Activated T-cell treated with anti-CD3 and anti-CD28 coated beads, Interleukin-2, amount 50 U/mL, for 72 hours (primary cell): ENCODE measurements at places on chromosomes 1 and 21.
A peak's percentile ranks its signal among the peaks of the same experiment; 100 is the strongest.

- no peak for DNase-seq
These were observed 748.6 kb upstream of the ADGRL2 start for GRCh38 chr1:81052162-81052561.

DNA sequence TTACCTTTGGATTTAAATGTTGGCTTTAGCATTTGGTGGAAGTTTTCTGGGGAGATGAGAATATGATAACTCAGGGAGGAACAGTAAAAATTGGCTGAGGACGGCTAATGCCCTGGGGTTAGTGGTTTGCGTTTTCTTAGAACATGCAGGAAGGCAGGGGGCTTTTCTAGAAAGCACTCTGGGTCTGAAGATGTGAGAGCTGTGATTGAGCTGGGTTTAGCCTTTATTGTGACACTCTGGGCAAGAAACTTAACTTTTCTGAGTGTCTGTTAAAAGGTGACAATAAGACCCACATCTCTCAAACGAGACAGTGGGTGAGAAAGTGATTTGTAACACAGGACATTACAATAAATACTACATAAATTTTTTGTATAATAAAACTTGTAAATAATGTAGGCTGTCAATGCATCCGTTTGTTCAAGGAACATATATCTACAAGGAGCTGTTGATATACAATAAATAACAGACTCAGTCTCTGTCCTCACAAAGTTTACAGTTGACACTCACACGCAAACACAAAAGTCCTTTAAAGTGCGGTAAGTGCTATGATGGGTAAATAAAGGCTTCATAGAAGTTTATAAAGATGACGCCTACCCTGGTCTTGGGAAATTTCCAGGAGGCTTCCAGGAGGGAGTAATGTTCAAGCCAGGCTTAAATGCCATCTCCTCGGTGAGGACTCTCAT lies 49.5 kb upstream of the MRPS6 start:
- DNase-seq: no peak

DNA sequence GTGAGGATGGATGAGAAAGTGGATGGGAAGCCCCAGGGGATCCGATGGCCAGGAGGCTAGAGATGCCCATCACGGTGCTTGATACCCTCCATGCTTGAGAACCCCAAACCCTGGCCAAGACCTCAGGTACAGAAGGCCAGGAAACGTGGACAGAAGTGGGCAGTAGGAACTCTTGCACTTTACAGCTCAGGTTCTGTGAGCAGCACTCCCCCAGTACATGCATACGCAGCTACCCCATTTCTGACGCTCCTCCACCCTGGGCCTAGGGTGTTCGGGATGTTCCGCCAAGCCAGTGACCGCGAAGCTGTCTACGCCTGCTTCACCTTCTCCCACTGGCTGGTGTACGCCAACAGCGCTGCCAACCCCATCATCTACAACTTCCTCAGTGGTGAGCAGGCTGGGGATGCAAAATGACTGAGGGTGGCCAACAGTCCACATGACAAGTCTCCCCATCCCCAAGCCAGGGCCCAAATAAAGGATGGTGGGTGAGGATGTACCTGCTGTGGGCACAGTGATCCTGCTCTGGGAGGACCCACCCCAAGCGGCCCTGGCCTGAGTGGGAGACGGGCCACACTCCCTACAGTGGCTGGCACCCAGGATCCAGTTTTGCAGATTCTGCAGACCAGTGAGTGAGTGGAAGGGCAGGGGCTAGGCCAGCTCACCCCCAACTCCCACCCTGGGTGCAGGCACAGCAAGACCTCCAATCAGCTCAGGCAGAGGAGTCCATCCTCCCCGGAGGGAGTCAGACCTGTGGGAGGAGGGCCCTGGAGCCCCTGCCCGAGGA lies 7.4 kb downstream of the HCRTR1 start:
- no peak for DNase-seq

DNA sequence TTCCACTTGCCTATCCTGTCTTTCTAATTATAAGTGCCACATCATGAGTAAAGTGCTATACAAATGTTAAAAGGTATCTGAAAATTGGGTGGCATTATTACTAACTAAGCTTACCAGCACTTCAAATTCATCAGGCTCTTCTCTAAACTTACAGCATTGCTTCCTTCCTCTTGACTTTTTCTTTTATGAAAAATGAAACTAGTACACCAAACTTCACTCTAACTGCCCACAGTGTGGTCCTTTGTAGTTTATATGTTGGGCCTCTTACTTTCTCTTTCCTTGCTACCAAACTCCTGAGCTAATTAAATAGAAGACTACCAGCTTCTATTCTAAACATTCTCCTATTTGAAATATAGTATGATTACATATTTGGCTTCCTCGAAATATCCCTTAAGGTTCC lies 81.8 kb downstream of the NOTCH2 start:
- no peak for DNase-seq

DNA sequence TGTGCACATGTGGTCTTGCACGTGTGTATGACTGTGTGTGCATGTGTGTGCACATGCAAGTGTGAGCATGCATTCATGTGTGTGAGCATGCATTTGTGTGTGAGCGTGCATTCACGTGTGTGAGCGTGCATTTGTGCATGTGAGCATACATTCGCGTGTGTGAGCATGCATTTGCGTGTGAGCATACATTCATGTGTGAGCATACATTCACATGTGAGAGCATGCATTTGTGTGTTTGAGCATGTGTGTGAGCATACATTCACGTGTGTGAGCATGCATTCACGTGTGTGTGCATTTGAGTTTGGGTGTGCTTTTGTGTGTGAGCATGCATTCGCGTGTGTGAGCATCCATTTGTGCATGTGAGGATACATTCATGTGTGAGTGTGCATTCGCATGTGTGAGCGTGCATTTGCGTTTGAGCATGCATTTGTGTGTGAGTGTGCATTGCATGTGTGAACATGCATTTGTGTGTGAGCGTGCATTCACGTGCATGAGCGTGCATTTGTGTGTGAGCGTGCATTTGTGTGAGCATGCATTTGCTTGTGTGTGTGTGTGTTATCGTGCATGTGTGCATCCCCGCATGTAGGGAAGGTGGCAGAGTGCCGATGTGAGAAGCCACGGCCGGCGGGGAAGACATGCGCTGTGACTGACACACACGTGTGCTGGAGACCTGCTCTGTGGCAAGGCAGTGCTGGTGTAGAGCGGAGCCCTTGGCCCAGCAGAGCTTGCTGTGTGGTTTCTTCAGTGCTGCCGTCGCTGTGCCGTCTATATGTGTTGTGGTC lies 18.2 kb downstream of the ITGB2 start:
- no peak for DNase-seq

DNA sequence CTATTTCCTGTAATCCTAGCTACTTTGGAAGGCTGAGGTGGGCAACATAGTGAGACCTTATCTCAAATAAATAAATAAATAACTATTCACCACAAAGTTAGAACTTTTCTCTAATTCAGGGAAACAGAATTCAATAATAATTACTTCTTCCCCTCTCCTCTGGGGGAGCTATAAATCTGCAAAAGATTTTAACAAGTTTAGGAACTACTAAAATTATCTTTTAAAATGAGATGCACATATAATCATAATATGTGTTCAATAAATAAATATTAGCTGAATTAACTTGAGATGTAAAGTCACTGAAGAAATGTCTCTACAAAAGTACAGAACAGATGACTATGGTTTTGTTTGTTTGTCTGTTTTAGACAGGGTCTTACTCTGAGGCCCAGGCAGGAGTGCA lies 14.1 kb downstream of the WDR47 start:
- no peak for DNase-seq

GRCh38 chr1:157274698-157275534 lies 136.7 kb upstream of the ETV3 start:
- no peak for DNase-seq

- no peak for DNase-seq
These were observed 63.6 kb downstream of the NGF start for GRCh38 chr1:115274467-115274866.

DNA sequence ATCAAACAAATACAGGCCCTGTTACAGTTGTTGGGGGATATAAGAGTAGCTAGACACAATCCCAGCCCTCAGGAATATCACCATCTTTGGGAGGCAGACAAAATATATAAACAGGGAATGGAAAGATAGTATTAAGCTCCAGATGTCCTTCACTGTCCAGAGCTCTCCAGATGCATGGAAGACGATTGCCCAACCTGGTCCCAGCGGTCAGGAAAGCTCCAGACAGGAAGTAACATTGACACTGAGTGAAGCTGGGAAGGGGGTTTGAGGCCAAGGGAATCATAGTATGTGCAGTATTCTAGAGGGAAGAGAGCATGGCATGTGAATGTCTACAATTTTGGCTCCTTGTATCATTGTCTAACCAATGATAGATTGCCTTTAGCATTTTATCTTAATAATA lies 173.9 kb upstream of the HOOK1 start:
- DNase-seq: no peak

- DNase-seq: no peak
These were observed 7.1 kb upstream of the DIPK1A start for GRCh38 chr1:92968138-92969032.

- no peak for DNase-seq
These were observed 36.3 kb upstream of the SUCO start for GRCh38 chr1:172496678-172497077.

DNA sequence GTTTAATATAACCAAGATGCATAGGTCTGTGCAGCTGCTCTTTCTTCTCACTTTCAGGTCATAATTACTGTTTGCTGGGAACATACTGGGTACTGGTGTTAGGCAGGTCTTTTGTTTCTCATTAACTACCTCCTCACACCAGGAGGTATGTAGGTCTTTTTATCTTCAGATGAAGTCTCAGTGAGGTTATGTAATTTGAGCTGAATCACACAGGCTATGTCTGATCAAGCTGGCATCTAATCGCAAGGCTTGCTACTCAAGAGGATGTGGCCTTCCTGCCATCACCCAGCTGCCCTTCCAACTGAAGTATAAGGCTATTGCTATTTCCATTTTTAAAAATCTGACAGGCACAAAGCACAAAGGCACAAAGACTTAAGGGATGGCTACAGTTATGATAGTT lies 96.4 kb downstream of the RUNX1 start:
- DNase-seq: no peak

- DNase-seq: peak; percentile 46
These were observed 406 bp downstream of the KIAA0040 start for GRCh38 chr1:175192111-175192629.

- no peak for DNase-seq
These were observed 45.7 kb downstream of the CAPZB start for GRCh38 chr1:19439464-19440171.

DNA sequence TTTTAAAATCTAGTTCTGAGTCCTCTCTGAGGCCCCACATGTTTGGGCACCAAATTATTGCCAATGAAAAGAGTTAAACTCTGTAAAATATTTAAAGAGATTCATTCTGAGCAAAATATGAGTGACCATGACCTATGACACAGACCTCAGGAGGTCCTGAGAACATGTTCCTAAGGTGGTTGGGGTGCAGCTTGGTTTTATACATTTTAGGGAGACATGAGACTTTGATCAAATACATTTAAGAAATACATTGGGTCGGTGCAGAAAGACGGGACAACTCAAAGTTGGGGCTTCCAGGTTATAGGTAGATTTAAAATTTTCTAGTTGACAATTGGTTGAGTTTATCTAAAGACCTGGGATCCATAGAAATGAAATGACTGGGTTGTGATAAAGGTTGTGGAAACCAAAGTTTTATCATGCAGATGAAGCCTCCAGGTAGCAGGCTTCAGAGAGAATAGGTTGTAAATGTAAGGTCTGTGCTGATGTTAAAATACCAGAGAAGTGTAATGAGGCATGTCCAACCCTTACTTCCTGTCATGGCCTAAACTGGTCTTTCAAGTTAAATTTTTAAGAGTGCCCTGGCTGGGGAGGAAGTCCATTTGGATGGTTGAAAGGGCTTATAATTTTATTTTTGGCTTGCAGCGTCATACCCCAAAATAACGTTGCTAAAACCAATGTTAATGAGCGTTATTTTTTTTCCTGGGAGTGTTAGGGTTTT lies 274.9 kb downstream of the NUF2 start:
- no peak for DNase-seq

- DNase-seq: no peak
These were observed 24.3 kb upstream of the CCDC190 start for GRCh38 chr1:162885265-162885664.

GRCh38 chr1:109167001-109167506 lies 46.7 kb upstream of the SARS1 start:
- DNase-seq: no peak

DNA sequence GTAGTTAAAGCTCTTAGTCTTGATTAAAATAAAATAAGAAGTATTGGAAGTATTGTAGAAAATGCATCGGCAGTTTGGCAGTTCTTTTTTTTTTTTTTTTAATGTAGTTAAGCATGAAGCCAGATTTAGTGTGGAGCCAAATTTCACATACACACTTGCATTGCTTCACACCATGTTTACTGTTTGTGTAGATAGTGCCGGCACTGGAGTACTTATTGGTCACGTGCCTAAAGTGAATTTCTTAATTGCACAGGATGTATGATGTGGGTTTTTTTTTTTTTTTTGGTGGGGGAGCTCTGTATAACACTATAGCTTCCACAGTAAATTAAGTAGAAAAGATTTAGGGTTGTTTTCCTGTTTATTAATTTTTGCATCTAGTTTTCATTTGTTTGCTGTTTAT lies 21.2 kb upstream of the TMEM61 start:
- no peak for DNase-seq

DNA sequence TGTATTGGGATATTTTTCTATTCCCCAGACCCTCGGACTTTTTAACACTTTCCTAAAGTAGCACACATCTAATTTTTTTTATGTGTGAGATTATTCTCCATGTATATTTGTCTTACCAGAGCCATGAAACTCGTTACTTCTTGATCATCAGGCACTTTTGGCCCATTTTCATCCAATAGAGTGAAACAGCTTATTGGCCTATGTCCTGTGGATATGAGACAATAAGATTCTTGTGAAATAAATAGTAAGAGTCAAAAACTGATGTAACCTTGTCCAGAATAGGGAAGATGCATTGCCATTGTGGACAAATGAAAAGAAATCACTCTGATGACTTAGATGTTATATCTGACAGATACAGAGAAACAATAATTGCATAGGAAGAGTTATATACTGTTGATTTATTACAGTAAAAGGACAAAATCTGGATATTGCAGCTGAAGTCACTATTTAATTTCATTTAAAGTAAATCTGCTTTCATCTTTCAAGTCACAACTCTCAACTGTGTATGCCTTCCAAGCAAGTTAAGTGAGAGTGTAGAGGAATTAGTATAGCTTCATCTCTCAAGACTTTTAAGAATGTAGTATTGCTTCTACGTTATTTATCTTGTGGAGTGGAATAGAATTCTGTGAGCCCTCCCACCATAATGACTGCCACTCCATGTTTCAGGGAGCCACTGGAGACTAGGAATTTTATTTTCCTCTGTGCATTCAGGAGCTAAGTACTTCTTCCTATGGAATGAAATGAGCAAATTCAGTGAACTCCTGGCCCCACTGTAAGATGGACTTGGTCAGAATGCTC lies 86.9 kb downstream of the ADAMTS1 start:
- no peak for DNase-seq
